ENCODE measurements at places on chromosomes 6 and 20.

DNA sequence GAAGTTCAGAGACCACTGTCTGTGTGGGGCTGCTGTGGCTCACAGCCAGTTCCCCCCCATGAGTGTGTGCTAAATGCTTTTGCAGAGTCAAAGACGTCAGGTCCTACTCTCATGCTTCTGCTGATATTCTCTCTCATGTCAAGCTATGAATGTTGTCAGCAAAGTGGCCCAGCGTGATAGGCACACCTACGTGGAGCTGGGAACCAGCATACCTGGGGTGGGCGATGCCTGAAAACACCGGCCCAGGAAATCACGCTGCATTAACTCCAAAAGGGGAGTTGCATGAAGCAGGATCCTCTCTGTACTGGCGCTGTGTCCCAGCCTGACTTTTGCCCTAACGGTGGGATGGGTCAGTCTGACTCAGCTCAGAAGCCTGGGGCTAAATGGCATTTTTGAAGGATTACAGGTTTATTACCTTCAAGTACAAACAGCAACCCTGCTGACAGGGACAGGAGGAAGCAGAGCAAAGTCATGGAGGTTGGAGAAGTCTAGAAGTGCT, 9.0 kb upstream of the MRPS10 start:
- no peak for DNase-seq

GRCh38 chr20:63434599-63435378, 37.7 kb downstream of the KCNQ2 start:
- DNase-seq, result peak; percentile 92

- DNase-seq, result no peak
Observed at GRCh38 chr20:62893700-62894099, 32.1 kb upstream of the TCFL5 start.

- DNase-seq, result no peak
Observed at GRCh38 chr6:52331793-52332457, 30.0 kb upstream of the PAQR8 start.

GRCh38 chr6:17013701-17014100, 88.1 kb upstream of the STMND1 start:
- DNase-seq, result no peak

DNA sequence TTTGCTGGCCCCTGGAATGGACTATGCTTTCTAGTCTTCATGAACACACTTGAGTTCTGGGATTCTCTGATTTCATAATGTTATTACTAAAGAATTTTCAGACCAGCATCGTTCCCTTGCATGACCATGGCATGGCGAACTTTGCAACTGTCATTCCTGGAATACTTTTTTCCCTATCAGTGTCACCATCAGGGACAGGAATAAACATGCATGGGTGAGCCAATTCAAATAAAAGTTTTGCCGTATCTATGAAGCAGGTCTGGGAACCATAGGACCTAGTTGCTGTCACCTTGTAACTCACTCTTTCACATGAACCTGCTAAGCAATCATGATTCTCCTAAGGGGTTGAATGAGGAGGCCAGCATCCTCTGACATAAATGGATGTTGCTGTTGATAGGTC, 68.2 kb upstream of the AGPAT4 start:
- no peak for DNase-seq

DNA sequence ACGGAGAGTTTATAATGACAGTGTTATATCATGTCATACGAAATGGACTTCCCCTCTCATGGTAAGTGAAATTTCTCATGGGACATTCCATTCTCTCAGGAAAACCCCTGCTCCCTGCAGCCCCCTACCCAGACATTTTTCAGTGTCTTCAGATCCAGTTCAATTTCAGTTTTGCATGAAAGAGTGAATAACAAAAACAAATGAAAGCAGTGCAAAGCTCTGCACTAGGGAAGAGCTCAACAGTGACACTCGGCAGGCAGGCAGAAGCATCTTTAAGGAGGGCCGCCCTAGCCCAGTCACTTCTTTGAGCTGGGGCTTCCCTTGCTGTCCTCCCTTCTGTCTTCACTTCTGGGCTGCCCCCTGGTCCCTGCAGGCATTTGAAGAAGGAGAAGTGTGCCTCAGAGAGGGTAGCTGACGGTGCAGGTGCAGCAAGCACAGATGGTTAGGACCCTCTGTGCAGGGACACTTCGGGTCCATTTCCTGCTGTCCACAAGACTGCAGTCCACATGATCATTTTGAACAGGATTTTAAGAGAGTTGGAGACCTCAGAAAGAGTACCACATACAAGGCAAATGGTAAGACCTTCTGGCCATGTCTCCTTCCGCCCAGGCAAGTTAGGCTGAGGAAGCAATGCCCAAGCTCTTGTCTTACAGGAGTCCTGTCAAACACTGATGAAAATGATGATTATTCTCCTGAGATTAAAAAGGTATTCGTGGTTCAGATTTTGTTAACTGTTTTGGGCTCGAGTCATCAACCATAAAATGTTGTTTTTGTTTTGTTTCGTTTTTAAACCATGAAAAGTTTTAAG, 5.4 kb upstream of the DUSP22 start:
- DNase-seq, result peak; percentile 57
